ENCODE measurements at places on chromosomes 2 and 18.

GRCh38 chr2:47561906-47562305 is 158.9 kb downstream of the MSH2 start:
- DNase-seq = no peak

DNA sequence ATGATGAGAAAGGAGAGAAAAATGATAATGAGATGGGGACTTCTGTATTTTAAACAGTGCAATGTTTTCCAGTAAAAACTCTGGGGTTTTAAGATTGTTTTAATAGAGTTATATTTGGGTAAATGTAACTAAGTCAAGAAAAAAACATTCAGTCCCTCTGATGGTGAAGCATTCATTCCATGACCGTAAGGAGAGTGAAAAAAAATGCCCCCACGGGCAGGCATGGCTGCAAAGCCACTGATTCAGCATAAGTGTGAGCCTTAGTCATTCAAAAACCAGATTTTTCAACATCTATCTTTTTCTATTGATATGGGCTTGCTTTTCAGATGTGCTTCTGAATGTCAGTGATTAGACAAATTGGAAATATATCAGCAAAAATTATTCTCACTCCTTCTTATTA is 957.8 kb downstream of the SLC4A3 start:
- DNase-seq = no peak

DNA sequence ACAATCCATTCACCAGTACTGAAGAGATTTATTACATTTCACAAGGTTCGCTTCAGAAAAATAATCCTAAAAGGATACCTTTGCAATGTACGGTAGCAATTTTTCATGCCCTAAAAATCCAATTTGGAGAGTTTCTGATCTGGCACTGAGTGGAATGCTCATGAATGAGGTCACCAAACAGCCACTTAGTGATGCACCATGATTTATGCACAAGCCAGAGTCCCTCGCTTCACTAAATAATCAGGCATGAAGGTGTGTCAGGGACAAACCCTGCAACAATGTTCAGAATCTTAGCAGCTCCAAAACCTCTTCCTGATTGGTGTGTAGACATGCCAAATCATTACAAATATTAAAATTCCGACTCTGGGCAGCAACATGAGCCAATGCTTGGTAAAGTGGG is 221.1 kb downstream of the CNTNAP5 start:
- DNase-seq = no peak

DNA sequence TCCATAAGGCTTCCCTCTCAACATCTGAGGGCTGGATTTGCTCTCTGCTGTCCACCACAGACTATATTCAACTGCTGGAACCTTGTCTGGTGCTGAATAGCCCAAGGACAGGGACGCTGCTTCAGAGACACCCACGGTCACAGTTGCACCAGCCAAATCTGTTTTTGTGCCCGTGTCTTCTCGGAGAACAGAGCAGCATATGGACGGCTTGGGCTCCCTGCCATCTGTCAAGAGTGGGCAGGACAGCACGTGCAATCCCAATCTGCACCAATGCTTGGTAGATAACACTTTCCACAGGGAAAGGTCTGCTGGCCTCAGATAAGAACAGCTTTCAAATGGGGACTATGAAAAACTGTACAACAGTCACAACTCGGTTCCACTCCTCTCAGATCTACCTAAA is 466.1 kb downstream of the TGIF1 start:
- no peak for DNase-seq

- DNase-seq = no peak
Observed at GRCh38 chr2:191411472-191411871, 166.3 kb downstream of the MYO1B start.

DNA sequence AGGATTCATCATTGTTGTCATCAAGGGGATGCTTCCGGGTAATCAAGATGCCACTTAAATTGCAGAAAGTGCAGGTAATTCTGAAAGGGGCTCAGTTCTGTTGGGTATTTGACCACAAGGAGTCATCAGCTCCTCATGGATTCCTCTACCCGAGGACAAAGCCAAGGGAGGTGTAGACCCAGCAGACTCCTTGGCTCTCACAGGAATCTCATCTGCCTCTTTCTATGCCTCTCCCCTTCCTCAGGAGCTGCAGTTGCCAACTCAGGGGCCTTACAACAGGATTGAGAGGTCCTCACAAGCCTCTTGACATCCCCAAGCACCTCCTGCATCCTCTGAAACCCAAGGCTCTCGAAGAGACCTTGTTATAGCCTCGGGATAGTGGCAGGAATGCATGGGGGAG is 44.0 kb downstream of the ITGB6 start:
- no peak for DNase-seq

GRCh38 chr18:13625355-13625754 is 101.0 kb downstream of the FAM210A start:
- DNase-seq = no peak

DNA sequence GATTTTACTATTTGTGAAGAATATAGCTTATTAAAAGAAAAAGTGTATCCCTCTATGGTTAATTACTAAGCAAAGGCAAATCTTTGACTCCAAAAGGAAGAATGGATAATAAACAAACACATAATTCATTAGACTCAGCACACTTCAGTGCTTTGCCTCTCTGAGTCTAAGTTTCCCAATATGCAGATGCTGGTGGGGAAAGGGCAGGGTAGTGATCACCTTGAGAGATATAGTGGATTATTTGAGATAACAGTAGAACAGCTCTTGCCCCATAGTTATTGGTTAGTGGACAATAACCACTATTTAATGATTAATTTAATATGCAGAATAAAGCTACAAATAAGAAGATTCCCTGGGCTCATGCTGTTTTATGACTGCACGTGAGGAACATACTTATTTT is 98.2 kb upstream of the SLC8A1 start:
- no peak for DNase-seq

DNA sequence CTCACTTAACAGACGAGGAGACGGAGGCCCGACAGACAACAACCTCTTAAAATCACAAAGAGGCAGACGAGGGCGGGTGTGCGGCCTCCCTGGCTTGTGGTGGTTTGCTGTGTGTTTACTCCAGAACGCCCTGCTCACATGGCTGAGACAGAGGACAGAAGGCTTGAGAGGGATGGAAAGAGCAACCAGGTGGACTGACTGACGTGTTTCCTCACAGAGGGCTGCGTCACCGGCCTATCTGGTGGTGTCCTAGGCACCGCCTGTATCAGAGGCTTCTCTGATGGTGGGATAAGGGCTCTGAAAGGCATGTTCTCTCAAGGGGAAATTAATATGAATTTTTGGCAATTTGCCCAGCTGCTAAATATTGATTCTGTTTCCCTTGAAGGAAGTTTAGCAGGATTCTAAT is 47.0 kb upstream of the RALBP1 start:
- no peak for DNase-seq

DNA sequence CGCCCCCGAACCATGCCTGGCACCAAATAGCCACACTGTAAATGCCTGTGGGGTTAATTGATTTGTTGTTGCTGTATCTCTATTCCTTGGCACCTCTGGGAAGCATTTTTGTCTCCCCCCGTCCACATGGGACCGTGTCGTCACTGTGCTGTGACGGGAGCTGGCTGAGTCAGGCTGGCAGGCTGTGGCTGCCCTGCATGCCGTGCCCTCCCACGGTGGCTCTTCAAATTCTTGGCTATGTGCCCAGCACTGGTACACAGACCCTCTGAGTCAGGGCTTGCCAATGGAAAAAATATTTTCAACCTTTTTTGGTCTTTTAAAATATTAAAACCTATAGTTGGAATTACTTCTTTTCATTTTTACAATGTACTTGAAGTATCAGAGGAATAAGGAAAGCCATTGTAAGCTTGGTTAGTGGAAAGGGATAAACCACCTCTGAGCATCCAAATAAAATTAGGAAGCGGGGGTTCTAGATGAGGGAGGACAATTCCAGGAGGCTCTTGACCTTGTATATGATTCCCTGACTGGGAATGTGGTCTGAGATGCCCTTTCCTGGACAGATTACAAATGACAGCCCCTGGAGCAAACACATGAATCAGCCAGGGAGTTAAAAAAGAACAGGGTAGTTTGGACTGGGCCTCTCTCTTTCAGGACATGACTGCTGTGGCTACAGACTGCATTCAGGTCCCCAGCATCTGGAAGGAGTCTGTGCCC is 59.4 kb downstream of the DGKD start:
- no peak for DNase-seq

DNA sequence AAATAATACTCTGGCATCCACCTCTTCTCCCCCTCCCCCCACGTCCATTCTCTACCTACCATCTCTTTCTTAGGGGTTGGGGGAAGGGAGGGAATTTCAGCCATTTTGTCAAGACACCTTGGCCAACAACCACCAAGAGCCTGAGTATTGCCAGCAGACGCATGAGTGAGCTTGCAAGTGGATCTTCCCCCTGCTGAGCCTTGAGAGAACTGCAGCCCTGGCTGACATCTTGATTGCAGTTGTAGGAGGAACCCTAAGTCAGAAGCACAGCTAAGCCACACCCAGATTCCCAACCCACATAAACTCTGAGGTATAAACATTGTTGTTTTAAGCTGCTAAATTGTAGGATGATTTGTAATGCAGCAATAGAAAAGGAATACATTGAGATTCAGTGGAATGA is 165.6 kb downstream of the TMEFF2 start:
- DNase-seq = no peak

- no peak for DNase-seq
Observed at GRCh38 chr2:238412067-238412767, 14.5 kb upstream of the ASB1 start.

- DNase-seq = no peak
Observed at GRCh38 chr2:69584127-69584889, 59.2 kb downstream of the AAK1 start.

- peak; percentile 1 for DNase-seq
Observed at GRCh38 chr2:130728007-130728454, 839 bp upstream of the GPR148 start.

GRCh38 chr2:178258916-178259315 is 64.6 kb downstream of the OSBPL6 start:
- DNase-seq = no peak

GRCh38 chr2:186946896-186947467 is 98.0 kb upstream of the ZSWIM2 start:
- DNase-seq = no peak

DNA sequence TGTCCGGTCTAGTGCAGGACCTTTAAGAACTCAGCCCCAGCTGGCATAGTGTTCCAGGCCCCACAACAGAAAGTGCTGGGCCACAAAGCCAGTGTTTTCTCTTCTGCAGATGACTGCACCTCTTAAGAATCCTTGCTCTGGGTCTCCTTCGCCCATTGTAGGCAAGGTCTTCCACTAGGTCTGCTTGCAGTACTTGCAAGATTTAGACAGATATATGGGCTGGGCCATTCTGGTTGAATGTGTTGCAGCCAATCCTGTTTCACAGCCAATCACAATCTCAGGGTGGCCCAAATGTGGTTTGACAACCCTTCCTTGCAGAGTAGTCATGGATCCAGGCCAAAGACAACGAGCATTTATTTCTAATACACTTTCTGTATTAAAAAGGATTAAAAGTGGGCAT is 13.1 kb upstream of the PIEZO2 start:
- DNase-seq = no peak

DNA sequence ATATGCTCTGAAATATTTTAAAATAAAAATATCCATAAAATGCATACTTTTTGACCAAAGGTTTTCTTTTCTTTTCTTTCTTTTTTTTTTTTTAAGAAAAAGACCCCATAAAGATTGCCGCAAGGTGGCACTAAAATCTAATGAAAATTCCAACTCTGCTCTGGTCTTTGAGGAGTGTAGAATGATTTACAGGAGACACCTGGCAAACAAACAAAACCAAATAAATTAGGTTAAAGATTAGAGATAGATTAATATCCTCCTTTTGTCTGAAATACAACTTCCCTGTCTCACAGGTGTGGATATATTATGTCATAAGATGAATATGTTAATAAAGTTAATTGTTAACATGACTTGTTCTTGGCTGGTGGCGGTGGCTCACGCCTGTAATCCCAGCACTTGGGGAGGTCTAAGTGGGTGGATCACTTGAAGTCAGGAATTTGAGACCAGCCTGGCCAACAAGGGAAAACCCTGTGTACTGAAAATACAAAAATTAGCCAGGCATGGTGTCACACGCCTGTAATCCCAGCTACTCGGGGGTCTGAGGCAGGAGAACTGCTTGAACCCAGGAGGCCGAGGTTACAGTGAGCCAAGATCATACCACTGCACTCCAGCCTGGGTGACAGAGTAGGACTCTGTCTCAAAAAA is 3.5 kb upstream of the RHOB start:
- peak; percentile 31 for DNase-seq

- peak; percentile 83 for DNase-seq
Observed at GRCh38 chr2:174634130-174635014, 36.8 kb upstream of the WIPF1 start.

- DNase-seq = no peak
Observed at GRCh38 chr2:42350434-42351063, 10.5 kb downstream of the COX7A2L start.

DNA sequence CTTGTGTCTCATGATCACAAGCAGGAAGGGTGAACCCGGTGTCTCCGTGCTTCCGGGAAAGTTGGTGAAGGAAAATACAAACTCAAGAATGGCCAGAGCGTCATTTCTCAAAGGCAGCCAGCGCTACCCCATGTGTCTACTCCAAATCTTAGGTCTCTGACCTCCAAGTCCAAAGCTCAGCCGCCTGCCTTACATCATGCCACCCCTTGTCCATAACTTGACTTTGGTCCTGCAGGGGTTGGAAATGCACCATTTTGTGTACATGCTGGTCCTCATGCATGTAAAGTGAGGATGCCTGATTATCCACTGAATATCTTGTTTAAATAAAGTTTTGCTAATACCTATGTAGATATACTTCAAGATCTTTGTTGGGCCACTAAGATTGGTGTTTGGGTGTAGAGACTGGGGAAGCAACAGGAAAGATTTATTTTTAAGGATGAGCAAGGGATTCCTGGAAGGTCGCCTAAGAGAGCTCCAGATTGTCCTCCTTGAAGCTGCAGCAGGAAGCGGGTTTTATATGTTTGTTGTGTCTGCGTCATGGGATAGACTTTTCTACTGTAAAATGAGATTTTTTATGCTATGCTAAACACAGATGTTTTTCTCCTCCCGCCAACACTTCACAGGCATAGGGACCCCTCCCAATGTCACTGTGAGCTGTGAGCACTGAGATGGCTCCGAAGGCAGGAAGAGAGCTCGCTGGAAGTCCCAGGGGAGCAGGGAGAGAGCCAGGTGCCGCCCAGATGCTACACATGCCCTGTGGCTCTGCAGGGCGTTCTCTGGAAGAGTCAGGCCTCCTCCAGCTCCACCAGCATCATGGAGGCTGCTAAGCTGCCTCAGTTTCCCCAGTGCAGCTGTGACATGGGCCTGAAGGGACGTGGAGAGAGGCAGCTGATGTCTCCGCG is 176.2 kb upstream of the HDAC4 start:
- no peak for DNase-seq

DNA sequence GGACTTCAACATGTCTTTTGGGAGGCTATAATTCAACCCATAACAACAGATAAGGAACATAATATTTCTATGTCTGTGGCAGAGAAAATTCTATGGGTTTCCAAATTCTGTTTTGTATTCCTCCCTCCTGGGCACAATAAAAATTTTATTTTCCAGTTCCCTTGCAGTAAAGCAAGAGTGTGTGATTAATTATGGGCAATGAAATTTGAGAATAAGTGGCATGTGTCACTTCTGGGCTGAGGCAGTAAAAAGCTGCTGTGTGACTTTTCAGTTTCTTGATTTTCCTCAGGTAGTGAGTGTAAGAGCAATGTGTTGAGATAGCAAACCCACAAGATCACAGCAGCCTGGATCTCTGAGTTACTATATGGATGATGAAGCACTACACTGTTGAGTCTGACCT is 216.4 kb downstream of the MEIS1 start:
- DNase-seq = no peak

- no peak for DNase-seq
Observed at GRCh38 chr2:138105358-138105757, 141.1 kb downstream of the HNMT start.

- no peak for DNase-seq
Observed at GRCh38 chr2:42846932-42847595, 54.7 kb upstream of the HAAO start.

Data from AML-193 (cell line).